Motor neuron (in vitro differentiated cells): ENCODE measurements at places on chromosomes 5 and 9. TPM values are rescaled to one million over a fixed set of nuclear protein-coding genes. Genes with fewer than 3 reads are reported as not detected.
A peak's percentile ranks its signal among the peaks of the same experiment; 100 is the strongest.

SH3GL2 gene
- total RNA-seq, result 9.4 and 10.5 TPM in 2 replicates

IL3 gene
- not detected in 2 replicates for total RNA-seq

GPR151 gene
- total RNA-seq, result 6.4 and 14.1 TPM in 2 replicates

DIRAS2 gene
- total RNA-seq, result 22.9 and 23.7 TPM in 2 replicates

TMEM203 gene
- total RNA-seq, result 26.4 and 28.8 TPM in 2 replicates

PCDH12 gene
- 0.81 and 1.5 TPM in 2 replicates for total RNA-seq

DOCK8 gene
- total RNA-seq, result 4.5 and 6.1 TPM in 2 replicates

TTF1 gene
- total RNA-seq, result 9.6 and 14.2 TPM in 2 replicates

DNA sequence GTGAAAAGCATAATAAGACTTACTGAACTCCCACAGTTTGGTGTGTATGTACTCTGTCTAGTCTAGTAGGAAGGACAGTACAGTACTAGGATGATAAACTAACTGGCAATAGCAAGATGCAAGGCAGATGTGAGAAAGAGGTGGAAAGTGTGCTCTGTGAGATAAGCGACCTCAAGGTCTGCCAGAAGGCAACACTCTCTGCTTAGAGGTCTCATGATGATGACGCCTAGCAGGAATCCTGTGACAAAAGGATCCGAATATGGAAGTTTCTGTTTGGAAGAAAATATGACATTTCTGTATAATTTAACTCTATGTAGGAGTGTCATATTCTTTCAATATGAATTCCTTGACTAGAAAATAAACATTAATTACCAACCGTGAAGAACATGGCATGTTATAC is 112.2 kb downstream of the PLPPR1 start:
- ATAC-seq, result no peak

- ATAC-seq, result no peak
Measured at GRCh38 chr9:77987880-77988525, 43.6 kb downstream of the GNAQ start.

GRCh38 chr9:112032009-112032408 is 135.4 kb downstream of the UGCG start:
- no peak for ATAC-seq

- peak; percentile 2 for ATAC-seq
Measured at GRCh38 chr5:132475987-132476875, 14.3 kb downstream of the IRF1 start.

DNA sequence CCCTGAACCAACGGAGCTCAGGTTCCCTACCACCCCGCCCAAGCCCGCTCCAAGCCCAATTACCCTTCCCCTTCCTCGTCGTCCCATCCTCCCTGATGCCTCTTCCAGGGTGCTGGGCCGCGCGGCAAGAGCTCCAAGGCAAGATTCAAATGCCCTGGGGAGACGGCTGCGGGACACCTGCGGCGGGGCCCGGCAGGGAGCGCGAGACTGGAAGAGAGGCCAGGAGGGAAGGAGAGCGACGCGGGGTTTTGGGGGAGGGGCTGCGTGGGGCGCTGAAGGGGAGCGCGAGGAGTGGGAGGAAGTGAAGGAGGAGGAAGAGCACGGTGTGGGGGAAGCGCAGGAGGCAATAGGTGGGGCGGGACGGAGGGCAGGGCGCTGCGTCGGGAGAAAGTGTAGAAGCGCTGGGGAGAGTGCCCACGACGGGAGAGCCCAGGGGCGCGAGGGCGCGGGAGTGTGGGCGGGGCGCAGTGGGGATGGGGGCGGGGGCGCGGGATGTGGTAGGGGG is 975 bp upstream of the NXNL2 start:
- ATAC-seq, result peak; percentile 60

DNA sequence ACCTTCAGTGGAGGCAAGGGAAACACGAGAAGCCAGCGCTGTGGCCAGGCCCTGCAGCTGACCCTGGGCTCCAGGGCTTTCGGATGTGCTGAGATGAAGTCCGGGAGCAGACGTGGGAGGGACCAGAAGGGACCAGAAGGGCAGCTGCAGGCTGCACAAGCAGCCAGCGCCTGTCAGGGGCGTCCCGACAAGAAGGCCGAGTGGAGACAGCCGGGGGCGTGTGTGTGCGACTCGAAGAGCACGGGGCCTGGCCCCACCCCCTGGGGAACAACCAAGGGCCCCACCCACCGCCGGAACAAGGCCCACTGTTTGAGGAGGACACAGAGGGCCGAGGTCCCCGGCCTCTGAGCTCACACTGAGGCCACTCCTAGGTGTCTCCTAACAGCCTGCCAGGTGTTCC is 31.4 kb downstream of the SLC12A7 start:
- no peak for ATAC-seq

DNA sequence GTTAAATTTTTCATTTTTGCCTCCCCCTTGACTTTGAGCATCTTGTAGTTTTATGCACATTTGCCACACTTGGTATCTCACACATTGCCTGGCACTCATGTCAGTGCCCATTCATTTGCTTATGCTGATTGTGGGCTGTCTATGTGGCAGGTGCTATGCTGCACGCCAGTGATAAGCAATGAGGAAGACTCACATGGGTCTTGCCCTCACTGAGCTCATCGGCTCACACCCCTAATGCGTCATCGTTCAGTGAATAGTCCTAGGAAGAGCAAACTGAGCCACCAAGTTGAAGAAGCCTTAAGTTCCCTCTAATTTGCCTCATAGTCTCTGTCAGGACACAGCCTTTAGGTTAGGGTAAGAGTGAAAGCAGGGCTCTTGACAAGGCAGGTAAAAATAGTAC is 209.4 kb upstream of the IL12B start:
- no peak for ATAC-seq

DNA sequence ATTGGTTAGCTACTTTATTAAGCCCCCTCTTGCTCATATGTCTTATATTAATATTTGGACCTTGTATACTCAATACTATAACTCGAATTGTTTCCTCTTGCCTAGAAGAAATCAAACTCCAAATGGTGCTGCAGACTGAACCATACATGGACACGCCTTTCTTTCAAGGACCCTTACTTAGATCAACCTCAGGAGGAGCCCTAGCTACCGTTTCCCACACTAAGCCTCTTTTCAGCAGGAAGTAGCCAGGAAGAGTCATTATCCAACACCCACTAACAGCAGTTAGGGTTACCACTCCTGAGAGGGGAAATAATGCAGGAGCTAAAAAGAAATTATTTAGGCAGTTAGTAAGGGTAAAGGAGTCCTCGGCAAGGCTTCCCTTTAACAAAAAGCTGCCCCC is 243.8 kb upstream of the PUM3 start:
- ATAC-seq, result no peak

DNA sequence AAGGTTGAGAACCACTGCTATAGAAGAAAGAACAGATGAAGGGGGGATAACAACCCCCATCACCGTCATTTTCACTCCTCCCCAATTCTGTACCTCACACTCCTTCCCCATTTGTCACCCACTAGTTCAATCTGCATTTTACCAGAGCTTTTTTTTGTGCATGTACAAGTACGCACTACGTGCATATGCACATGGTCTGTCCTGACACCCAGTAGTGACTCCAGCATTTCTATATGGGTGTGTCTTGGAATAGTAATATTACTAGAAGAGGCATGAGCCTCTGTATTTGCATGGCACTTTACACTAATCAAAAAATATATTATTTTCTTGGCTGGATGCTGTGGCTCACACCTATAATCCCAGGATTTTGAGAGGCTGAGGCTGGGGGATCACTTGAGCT is 38.7 kb downstream of the NIM1K start:
- ATAC-seq, result no peak

GRCh38 chr5:73812457-73812856 is 186.5 kb downstream of the ARHGEF28 start:
- peak; percentile 72 for ATAC-seq

DNA sequence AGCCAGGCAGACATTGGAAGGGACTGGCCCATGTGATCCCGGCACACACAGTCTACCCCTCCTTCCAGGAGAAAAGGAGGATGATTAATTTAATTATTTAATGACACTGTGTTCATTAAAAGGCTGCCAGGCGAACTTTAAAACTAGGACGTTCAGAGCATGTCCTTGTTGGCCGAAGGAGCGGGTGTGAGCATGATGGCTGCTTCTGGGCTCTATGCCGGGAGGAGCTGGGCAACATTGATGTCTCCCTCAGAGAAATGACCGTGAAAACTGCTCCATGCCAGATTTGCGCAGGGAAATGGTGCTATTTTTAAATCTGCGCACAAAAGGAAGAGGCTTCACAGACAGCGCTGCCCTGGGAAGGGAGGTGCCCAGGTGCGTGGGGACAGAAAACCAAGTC is 284.9 kb upstream of the IRX4 start:
- ATAC-seq, result no peak

- no peak for ATAC-seq
Measured at GRCh38 chr9:122866079-122866478, 37.7 kb upstream of the PDCL start.

DNA sequence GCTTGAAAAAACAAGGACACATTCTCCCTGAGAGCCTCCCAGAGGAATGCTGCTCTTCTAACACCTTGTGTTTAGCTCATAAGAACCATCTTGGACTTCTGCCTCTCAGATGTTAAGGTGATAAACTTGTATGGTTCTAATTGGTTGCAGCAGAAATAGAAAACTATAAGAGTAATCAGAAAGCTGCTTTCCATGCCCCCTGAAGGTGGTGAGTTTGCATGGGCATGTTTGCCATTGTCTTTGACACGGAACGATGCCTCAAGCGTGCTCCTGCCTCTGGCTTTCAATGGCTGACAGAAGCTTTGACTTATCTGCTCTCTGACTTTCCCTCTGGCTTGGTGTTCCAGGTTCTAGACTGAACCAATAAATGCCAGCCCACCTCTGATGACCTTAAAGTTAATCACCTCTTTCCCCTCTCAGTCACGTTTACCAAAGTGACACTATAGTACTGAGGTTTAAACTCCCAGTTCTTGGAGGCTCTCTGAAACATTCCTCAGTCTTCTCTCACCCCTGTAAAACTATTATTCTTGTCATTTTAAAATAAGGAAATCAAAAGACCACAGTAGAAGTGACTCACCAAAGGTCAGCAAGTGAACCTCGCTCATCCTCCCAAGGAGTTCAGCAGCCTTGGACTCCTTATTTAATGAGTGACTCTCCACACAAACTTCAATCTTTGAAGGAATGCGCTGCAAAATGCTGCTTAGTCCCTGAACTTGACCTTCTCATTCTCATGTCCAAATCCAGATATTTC is 103.6 kb downstream of the PIK3R1 start:
- no peak for ATAC-seq

GRCh38 chr9:6757132-6757455 is 679 bp upstream of the KDM4C start:
- ATAC-seq, result peak; percentile 63

DNA sequence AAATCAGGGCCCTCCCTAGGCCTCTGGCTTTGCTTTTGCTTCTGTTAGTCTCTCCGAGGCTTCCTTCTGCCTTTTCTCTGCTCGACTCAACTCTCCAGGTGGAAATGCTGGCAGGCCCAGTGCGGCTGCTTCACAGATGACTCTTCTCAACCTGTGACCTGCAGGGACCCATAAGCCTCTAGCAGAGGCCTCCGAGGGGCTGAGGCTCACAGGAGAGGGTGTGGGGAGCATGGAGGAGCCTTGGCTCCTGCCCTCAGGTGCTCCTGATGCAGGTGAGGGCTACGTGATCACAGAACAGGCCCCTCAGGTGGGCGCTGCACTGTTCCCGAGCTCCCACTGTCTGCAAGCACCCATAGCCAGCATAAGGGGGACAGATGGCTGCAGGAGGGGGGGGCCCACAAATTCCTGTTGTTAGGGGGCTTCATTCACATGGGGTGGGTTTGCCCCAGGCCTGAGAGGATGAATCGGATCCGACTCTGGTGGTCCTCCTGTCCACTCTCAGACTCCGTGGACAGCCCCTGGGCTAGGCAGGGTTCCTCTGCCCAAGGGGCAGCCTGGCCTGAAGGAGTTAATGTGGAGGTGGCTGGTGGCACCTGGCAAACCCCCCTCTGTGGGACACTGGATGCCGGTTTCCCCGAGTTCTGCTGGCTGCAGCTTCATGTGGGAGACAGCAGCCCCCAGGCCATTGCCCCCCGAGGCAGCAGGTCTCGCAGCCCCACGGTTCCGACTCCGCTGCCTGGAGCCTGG is 10.9 kb upstream of the FCN2 start:
- no peak for ATAC-seq
